ENCODE measurements at places on chromosomes 3 and 15.

GRCh38 chr3:118011910-118012309 lies 1022.7 kb downstream of the IGSF11 start:
- H3K27me3 ChIP-seq = no peaks in the 10 kb centered on the region
- H3K36me3 ChIP-seq = no peaks in the 10 kb centered on the region
- no peak for DNase-seq
- H3K4me1 ChIP-seq = no peaks in the 10 kb centered on the region
- no peak overlapping the region for H3K27ac ChIP-seq
- H3K4me3 ChIP-seq = no peak overlapping the region

DNA sequence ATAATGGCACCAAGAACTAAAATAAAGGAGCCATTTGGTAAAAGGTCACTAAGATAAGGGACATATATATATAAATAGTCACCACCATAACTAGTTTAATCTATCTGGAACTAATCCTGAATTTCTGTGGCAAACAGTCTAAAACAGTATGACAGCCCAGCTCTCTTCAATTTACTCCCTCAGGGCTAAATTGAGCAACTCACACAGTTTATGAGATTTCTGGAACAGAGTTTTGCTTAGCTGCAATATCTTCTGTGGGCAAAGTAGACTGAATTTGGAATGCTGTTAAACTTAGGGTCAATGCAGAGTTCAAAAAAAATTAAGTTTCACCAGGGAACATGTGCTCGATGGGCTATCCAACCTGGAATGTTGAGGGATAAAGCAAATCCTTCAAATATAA lies 70.1 kb upstream of the VEPH1 start:
- H3K27me3 ChIP-seq = peaks cover 14% of the 10 kb centered on the region
- no peak for DNase-seq
- H3K27ac ChIP-seq = no peak overlapping the region

- H3K4me3 ChIP-seq = no peak overlapping the region
- no peak for DNase-seq
- H3K27me3 ChIP-seq = peaks cover 10% of the 10 kb centered on the region
- H3K27ac ChIP-seq = no peak overlapping the region
- peaks cover 12% of the 10 kb centered on the region for H3K36me3 ChIP-seq
Observed at GRCh38 chr3:46194868-46195553, 13.1 kb downstream of the CCR1 start.

- peaks cover 3% of the 10 kb centered on the region for H3K27me3 ChIP-seq
- no peak overlapping the region for H3K4me3 ChIP-seq
- H3K4me1 ChIP-seq = no peaks in the 10 kb centered on the region
- no peak for DNase-seq
- no peaks in the 10 kb centered on the region for H3K36me3 ChIP-seq
Observed at GRCh38 chr15:67383899-67384298, 129.3 kb downstream of the IQCH start.

- no peaks in the 10 kb centered on the region for H3K27me3 ChIP-seq
- H3K4me3 ChIP-seq = peak overlapping the region; percentile 33
- H3K4me1 ChIP-seq = peaks cover 80% of the 10 kb centered on the region
- peaks cover 32% of the 10 kb centered on the region for H3K36me3 ChIP-seq
- DNase-seq = peak; percentile 44
- H3K27ac ChIP-seq = peak overlapping the region; percentile 73
Observed at GRCh38 chr15:90407871-90408317, 19.9 kb downstream of the IQGAP1 start.

- no peak overlapping the region for H3K27ac ChIP-seq
- peaks cover 46% of the 10 kb centered on the region for H3K4me1 ChIP-seq
- no peak for DNase-seq
- peak overlapping the region; percentile 91 for H3K4me3 ChIP-seq
Observed at GRCh38 chr15:70097063-70097320, 725 bp downstream of the TLE3 start.

GRCh38 chr3:31762888-31763351 lies 218.1 kb downstream of the OSBPL10 start:
- H3K27me3 ChIP-seq = peaks cover 2% of the 10 kb centered on the region
- peaks cover 33% of the 10 kb centered on the region for H3K4me1 ChIP-seq
- peak overlapping the region; percentile 29 for H3K27ac ChIP-seq
- no peak for DNase-seq
- H3K4me3 ChIP-seq = no peak overlapping the region

- no peaks in the 10 kb centered on the region for H3K4me1 ChIP-seq
- DNase-seq = no peak
- H3K36me3 ChIP-seq = no peaks in the 10 kb centered on the region
- H3K27ac ChIP-seq = no peak overlapping the region
Observed at GRCh38 chr3:165259541-165260193, 63.5 kb upstream of the SLITRK3 start.

DNA sequence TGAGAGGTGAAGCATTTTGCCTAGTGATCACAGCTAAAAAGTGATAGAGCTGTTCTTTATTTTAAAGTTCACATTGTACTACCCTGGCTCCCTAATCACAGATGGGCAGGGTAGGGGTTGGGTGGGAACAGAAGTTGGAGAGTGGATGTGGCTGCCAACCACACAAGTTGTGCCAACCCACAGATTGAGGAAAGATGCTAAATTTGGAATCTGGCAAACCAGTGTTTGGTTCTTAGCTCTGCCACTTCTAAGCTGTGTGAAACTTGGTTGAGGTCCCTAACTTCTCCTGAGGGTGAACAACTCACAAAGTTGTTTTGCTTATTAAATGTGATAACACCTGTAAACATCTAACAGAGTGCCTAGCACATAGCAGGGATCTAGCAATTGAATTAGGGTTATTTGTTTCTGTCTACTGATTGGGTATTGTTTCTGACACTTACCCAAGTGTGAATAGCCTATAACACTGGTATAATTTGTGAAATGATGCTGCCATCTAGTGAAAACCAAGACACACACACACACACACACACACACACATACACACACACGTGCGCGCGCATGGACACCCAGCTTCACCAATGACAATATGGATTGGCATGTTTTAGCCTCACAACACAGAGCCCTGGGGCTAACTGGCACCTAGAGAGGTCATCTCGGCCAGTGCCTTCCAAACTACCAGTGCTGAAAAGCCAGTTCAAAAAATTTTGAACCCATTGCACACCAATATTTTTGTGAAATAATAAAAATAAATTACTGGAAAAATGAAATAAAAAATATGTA lies 25.3 kb downstream of the ADGRG7 start:
- H3K27me3 ChIP-seq = peaks cover 6% of the 10 kb centered on the region
- no peak overlapping the region for H3K4me3 ChIP-seq
- no peaks in the 10 kb centered on the region for H3K36me3 ChIP-seq
- peak; percentile 63 for DNase-seq

DNA sequence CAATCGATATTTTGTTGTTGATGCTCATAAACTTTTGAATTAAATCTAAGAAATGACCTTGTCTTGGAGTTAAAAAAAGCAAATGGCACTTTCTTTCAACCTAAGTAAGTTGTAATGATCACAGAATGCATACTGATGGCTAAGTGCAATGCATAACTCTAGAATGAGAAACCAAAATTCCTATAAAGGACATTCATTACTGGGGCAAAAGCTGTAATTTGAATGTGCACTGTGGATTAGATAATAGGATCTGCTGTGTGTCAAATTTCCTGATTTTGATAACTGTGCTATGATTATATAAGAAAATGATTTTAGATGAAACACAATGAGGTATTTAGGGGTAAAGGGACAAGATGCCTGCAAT lies 14.3 kb downstream of the SIAH2 start:
- H3K27me3 ChIP-seq = no peaks in the 10 kb centered on the region
- DNase-seq = no peak
- no peak overlapping the region for H3K4me3 ChIP-seq
- H3K36me3 ChIP-seq = peaks cover 83% of the 10 kb centered on the region
- peak overlapping the region; percentile 52 for H3K27ac ChIP-seq

DNA sequence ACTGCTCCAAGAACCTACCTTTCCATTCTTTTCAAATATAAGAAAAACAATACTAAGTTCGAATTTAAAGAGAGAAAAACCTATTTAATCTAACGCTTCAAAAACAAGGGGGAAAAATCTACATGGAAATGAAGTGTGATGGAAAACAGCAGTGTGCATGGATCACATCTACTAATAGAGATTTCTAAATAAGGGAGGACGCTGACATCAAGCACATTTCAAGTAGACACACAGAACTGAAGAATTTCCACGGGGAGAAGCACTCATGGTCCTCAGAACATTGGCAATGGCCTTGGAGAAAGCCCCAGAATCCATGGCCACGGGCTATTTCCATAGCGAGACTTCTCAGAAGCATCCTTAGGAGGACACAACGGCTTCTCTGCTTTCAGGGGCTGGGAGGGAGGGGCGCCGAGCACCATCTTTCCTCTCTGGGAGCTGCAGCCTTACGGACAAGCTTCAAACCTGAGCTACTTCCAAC lies 1.0 kb downstream of the TASOR start:
- no peak for DNase-seq
- H3K4me1 ChIP-seq = peaks cover 43% of the 10 kb centered on the region
- peak overlapping the region; percentile 92 for H3K4me3 ChIP-seq
- H3K27ac ChIP-seq = peak overlapping the region; percentile 94
- H3K36me3 ChIP-seq = peaks cover 48% of the 10 kb centered on the region
- H3K27me3 ChIP-seq = no peaks in the 10 kb centered on the region

DNA sequence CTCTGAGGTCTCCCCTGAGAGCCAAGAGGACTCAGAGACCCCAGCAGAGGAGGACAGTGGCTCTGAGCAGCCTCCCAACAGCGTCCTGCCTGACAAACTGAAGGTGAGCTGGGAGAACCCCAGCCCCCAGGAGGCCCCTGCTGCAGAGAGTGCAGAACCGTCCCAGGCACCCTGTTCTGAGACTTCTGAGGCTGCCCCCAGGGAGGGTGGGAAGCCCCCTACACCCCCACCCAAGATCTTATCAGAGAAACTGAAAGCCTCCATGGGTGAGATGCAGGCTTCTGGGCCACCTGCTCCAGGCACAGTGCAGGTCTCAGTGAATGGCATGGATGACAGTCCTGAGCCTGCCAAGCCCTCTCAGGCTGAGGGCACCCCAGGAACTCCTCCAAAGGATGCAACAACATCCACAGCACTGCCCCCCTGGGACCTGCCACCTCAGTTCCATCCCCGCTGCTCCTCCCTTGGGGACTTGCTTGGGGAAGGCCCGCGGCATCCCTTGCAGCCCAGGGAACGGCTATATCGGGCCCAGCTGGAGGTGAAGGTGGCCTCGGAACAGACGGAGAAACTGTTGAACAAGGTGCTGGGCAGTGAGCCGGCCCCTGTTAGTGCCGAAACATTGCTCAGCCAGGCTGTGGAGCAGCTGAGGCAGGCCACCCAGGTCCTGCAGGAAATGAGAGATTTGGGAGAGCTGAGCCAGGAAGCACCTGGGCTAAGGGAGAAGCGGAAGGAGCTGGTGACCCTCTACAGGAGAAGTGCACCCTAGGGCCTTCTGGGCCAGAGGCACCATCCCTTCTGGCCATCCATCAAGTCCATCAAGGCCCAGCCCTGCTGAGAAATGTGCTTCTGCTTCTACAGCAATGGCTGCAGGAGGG lies 23.6 kb downstream of the PLEKHO2 start:
- no peaks in the 10 kb centered on the region for H3K27me3 ChIP-seq
- no peaks in the 10 kb centered on the region for H3K4me1 ChIP-seq
- H3K36me3 ChIP-seq = peaks cover 15% of the 10 kb centered on the region
- H3K4me3 ChIP-seq = no peak overlapping the region

- no peak overlapping the region for H3K4me3 ChIP-seq
- H3K36me3 ChIP-seq = peaks cover 40% of the 10 kb centered on the region
- no peaks in the 10 kb centered on the region for H3K27me3 ChIP-seq
Observed at GRCh38 chr3:183532620-183533411, 22.7 kb downstream of the KLHL6 start.

DNA sequence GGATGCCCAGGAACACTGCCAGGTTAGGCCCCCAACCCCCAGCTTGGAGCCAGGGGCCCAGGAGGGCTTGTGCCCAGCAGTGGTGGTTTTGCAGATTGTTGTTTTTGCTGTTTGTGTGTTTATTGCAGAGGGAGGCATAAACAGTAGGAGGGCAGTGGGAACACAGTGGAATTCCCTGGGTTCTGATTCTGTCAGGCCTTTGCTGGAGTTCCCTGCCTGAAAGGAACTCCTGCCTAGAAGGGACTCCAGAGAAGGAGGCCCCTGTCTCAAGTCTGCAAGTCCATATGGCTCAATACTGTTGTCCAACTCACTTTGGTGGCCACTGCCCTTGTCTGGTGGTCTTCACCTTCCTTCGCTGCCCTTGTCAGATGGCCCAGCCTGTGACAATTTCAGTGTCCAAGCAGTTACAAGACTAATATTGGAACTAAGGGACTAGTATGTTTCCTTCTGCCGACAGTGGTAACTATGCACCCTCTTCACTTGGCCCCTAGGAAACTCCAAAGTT lies 47.4 kb upstream of the RAB6B start:
- H3K36me3 ChIP-seq = no peaks in the 10 kb centered on the region
- H3K4me3 ChIP-seq = no peak overlapping the region
- no peak overlapping the region for H3K27ac ChIP-seq
- H3K27me3 ChIP-seq = peaks cover 4% of the 10 kb centered on the region

GRCh38 chr15:52876991-52877663 lies 87.0 kb upstream of the ONECUT1 start:
- DNase-seq = no peak
- H3K27me3 ChIP-seq = peaks cover 7% of the 10 kb centered on the region
- H3K36me3 ChIP-seq = no peaks in the 10 kb centered on the region

DNA sequence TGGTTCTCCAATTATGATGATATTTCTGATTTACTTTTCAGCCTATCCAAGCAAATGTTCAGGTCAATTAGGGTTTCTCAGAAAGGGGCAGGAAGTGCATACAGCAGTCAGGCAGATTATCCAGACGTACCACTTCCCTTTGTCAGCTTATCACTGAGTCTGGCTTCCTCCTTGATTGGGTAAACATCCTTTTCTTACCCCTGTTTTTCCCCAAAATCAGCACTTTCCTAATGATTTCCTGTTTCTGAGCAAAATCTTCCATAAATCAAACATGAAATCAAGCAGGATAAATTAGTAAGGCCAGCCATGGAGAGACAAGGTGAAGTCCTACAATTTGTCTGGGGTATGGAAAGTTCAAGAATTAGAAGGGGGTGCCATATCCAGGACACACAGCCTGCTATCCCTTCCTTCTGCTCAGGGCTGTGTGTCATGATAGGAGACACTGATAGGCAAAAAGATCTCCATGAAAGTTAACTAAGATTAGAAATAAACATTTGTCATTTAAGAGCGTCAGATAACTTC lies 29.0 kb downstream of the ADIPOQ start:
- H3K27me3 ChIP-seq = no peaks in the 10 kb centered on the region
- peak overlapping the region; percentile 64 for H3K27ac ChIP-seq
- peaks cover 28% of the 10 kb centered on the region for H3K4me1 ChIP-seq
- H3K4me3 ChIP-seq = no peak overlapping the region
- no peak for DNase-seq

- no peak overlapping the region for H3K27ac ChIP-seq
- H3K4me3 ChIP-seq = no peak overlapping the region
- DNase-seq = no peak
- H3K27me3 ChIP-seq = peaks cover 2% of the 10 kb centered on the region
Observed at GRCh38 chr3:110323349-110323748, 748.3 kb upstream of the NECTIN3 start.

- H3K27me3 ChIP-seq = no peaks in the 10 kb centered on the region
- H3K4me3 ChIP-seq = no peak overlapping the region
- H3K4me1 ChIP-seq = peaks cover 9% of the 10 kb centered on the region
- no peak for DNase-seq
- no peak overlapping the region for H3K27ac ChIP-seq
- H3K36me3 ChIP-seq = no peaks in the 10 kb centered on the region
Observed at GRCh38 chr15:93048759-93049161, 40.3 kb downstream of the RGMA start.

GRCh38 chr3:169300436-169300835 lies 363.1 kb downstream of the MECOM start:
- H3K27ac ChIP-seq = no peak overlapping the region
- no peaks in the 10 kb centered on the region for H3K4me1 ChIP-seq
- DNase-seq = no peak
- peaks cover 2% of the 10 kb centered on the region for H3K27me3 ChIP-seq
- H3K4me3 ChIP-seq = no peak overlapping the region
- no peaks in the 10 kb centered on the region for H3K36me3 ChIP-seq
